ENCODE measurements at places on chromosomes 6 and 20.

GRCh38 chr20:13430346-13431002 is 208.3 kb downstream of the TASP1 start:
- no peak for DNase-seq

DNA sequence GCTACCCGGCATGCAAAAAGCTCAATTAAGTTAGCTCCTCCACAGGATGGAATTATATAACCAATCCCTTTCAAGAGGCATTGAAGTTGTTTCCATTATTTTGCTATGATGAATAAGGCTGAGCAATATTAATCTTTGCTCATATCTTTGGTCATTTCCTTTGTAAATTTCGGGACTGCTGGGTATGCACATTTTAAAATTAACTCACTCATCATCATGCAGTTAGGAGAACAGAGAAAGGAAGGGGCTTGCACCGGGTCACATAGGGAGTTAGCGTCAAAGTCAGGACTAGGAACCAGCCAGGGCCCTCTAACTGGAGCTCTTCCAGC is 430 bp upstream of the FAM110A start:
- no peak for DNase-seq

DNA sequence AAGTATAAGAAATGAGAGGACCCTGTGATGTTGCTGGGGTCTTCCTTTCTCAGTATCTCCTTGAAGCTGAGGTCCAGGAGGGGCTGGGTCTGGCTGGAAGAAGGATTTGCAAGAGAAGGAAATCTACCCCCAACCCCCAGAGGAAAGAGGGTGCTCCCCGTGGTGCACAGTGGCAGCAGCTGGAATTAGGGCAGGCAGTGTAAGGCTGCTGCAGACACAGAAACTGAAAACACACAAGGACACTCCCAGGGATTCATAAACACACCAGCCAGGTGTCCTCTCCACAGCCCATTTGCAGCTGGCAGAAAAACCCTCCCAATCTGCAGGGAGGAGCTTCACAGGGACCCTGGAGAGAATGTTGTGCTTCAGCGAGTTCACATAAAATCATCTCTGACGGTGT is 297.2 kb downstream of the CDH26 start:
- DNase-seq: no peak

GRCh38 chr6:77097940-77098339 is 365.4 kb downstream of the HTR1B start:
- DNase-seq: peak; percentile 48

GRCh38 chr6:79570129-79571029 is 33.1 kb upstream of the LCA5 start:
- peak; percentile 74 for DNase-seq

- no peak for DNase-seq
Observed at GRCh38 chr6:50822078-50822476, 3.4 kb downstream of the TFAP2B start.

GRCh38 chr6:111711984-111712752 is 106.5 kb upstream of the TRAF3IP2 start:
- DNase-seq: peak; percentile 67

DNA sequence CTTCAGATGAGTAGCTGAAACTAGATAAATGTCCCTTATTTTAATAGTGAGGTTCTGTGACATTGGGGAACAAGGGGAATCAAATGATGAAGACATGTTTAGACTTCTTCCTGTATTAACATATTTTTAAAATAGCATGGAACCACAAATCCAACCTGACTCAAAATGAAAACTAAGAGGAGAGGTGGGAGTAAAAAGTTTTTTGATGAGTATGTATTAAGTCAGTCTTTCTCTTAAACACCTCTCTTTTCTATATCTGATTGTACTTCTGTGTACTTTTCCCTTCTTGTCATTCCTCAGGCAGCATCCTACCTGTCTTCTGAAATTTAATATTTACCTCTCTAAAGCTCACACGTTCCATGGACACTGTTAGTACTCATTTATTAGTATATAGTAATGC is 8.7 kb upstream of the SDHAF4 start:
- no peak for DNase-seq

DNA sequence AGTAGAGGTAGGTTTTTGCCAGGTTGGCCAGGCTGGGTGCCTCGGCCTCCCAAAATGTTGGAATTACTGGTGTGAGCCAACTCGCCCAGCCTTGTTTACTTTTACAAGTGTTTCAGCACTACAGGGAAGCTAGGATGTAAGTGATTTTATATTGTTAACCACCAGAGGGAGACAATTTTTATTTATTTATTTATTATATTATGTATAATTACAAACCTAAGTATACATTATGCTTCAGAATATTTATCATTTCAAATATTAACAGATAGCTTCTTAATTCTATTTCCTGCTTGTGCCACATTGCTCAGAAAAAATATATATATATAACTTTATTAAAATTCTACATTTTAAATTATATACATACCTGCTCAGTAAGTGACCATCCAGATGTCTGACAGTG is 9.8 kb downstream of the MMUT start:
- peak; percentile 42 for DNase-seq

GRCh38 chr6:142881290-142881689 is 63.7 kb downstream of the HIVEP2 start:
- no peak for DNase-seq

DNA sequence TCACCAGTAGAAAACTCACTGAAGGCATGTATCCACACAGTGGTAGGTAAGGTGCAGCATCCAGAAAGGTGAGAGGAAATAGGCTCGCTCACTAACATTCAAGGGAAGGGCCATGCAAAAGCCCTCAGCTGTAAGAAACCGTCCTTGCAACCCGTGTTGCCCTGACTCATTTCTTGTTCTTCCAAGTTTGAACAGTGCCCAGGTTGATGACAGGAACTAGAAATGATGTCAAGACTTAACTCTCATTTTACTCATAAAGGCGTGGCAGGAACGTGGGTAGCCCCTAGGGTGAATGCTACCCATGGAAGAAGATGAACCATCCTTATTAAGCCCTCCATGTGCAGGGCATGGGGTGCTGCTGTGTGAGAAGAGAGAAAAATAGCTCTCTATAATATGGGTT is 187.6 kb downstream of the CD83 start:
- no peak for DNase-seq

- no peak for DNase-seq
Observed at GRCh38 chr20:38645351-38645750, 43.7 kb downstream of the ARHGAP40 start.

GRCh38 chr20:53698371-53698978 is 104.8 kb upstream of the ZNF217 start:
- DNase-seq: no peak

GRCh38 chr6:113694278-113695077 is 162.7 kb upstream of the MARCKS start:
- peak; percentile 41 for DNase-seq

Data from adipocyte (in vitro differentiated cells).